ENCODE measurements at places on chromosomes 4 and X.

DNA sequence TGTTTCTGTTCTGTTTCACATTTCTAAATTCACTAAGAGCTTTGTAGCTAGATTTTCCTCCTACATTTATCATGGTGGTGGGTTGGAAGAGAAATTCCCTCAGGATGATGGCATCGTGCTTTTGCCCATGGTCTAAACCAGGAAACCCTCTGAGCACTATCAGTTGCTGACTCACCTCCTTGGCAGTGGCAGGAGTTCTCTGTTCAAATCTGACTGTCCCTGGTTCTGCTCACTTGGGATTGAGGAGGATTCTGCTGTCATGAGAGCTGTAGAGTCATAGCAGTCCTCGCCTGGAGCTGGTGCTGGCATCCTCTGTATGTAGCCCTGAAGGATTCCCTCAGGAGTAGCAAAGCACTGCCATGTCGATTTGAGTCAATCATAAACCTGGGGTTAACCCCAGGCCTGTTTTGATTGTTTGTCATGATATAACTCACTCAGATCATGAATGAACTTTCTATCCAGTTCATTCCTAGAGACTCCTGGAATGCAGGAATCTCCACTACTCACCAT, 9.4 kb downstream of the TEX13A start:
- DNase-seq, result no peak

GRCh38 chrX:20285511-20285910, 18.8 kb upstream of the RPS6KA3 start:
- DNase-seq, result no peak

DNA sequence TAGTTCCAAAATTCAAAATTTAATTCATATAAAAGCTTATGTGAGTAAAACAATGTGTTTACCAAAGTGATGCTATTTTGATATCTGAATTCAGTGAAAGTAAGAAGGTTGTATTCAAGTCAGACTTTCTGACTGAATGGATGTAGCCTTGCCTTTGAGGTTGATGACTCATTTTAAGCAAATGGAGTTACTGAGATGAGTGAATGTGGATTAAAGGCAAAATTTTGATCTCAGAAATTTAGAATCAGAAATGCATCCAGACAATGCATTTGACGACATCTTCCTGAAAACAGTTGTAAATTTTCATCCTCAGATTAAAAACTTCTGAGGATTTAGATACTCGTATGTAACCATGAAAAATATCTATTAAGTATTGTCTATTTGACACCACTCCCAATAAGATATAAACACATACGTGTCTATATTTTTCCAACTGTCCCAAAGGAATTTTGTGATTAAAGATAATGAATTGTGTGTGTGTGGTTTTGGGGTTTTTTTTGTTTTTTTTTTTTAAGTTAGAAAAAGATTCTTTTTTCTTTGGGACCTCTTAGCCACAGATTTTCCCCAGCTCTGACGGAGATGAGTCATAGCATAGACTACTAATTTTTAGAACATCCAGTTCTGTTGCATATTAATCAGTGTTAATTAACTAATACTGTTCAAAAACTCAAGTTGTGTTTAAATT, 34.4 kb downstream of the NFKB1 start:
- no peak for DNase-seq

DNA sequence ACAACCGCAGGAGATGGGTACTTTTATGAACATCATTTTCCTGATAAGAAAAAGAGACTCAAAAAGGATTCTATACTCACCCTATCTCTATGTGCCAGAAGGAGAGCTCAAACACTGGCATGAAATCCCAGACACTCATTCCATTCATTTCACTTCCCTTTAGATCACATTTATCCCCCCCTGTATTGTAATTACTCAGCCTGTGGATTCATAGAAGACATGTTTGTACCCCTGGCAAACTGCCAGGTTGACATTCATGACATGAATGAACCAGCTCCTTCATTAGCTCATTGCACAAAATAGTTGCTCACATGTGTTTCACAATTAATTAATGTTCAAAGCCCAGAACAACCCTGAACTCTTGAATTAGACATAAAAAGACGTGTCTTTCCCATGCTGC, 4.9 kb downstream of the SMR3A start:
- no peak for DNase-seq

DNA sequence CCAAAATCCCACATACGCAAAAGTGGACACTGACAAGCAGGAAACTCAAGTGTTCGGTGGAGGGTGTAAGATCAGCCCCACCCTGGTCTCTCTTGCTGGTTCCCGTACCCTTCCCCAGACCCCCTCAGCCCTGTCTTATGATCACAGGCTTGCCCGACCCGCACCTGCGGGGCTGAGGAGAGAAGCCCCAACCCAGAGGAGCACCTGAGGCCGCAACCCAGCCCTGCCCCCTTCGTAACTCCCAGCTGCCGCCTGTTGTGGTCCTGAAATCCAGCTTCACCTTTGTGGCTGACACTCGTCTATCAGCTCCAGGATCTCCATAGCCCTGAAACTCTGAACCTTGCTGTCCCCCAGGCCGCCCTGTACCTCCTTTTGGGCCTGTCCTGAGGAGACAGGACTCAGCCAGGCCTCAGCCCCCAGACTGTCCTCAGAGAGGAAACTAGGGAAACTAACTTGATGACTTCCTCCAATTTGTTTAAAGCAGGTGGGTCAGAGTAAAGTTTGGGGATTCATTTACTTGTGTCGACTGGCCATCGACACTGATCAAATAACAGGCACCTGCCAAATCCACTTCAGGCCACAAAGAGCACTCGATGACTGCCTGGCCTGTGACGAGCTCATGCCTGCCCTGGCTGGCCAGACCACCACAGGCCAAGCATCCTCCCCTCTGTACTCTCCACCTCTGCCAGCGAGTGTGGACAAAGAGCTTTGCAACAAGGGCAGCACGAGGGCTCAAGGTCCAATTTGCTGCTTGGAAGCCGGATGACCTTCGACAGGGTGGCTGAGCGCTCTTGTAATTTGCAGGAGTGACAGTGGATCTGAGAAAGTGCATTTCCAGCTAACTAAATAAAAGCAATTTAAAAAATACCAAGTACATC, 19.3 kb downstream of the DCTD start:
- no peak for DNase-seq

DNA sequence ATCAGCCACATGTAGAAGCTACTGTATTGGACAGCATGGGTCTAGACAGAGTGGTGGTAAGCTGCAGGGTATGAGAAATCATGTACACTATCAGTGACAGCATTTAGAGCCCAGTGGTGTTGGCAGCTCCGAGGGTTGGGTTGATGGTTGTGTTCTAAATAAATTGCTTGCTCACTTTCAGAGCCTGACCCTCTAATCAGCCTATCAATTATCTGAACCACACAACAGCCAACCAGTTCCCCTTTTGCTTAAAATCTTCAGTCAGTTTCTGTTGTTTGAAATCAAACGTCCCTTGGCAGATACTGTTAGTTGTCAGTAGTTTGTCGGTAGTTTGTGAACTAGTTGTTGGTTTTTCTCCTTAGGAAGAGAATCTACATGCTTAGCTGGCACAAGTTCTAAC, 99.8 kb upstream of the RAI2 start:
- DNase-seq, result no peak

- no peak for DNase-seq
Observed at GRCh38 chr4:119721878-119722277, 93.3 kb upstream of the PDE5A start.

- DNase-seq, result no peak
Observed at GRCh38 chrX:138034136-138034535, 468.2 kb downstream of the ZIC3 start.

DNA sequence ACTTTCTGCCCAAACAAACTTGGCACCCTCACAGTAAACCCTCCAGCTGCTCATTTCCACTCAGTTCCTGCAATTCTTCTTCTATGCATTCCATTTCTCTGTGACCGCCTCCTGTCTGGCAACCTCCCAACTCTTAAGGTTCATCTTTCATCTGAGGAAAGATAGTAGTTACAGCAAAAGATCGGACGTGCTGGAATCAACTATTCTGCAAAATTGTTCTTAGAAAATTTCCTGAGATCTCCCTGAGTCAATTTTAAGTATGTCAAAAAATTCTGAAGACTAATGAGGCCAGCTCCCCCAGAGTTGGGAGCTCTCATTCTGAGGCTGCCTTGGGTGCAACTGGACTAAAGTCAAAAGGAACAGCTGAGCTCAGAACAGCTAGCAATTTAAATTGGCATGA, 1026.0 kb downstream of the ADGRL3 start:
- no peak for DNase-seq

GRCh38 chr4:168659741-168660465, 163.1 kb downstream of the PALLD start:
- DNase-seq, result no peak

DNA sequence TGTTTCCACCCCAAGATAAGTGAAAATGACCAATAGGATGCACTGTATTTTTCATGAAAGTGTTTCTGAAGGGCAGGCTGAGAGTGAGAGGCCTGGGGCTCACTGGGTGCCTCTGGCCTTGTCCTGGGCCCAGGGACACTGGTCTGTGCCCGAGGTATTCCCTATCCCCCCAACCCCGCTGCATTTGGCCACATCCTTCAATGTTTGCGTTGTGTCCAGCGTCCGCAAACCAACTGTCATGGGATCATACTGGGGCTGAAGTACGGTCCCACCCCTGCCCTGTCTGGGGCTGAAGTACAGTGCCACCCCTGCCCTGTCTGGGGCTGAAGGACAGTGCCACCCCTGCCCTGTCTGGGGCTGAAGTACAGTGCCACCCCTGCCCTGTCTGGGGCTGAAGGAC, 22.0 kb upstream of the MSANTD1 start:
- no peak for DNase-seq

DNA sequence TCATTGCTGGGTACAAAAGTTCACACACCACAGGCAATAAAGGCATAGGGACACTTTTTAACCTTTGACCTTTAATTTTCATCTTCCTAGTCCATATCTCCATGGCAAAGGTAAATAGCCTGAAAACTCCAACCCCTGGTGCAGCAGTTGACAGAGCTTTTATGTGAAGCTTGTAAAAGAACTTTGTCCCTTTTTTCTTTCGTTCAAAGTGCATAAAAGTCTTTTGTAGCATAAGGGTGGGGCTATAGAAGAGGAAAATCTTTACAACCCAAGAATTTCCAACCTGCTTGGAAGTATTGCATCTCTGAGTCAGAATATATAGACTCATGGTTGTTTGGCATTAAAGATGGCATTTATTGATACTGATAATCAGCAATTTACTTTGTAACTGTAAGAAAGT, 20.4 kb downstream of the POF1B start:
- no peak for DNase-seq

DNA sequence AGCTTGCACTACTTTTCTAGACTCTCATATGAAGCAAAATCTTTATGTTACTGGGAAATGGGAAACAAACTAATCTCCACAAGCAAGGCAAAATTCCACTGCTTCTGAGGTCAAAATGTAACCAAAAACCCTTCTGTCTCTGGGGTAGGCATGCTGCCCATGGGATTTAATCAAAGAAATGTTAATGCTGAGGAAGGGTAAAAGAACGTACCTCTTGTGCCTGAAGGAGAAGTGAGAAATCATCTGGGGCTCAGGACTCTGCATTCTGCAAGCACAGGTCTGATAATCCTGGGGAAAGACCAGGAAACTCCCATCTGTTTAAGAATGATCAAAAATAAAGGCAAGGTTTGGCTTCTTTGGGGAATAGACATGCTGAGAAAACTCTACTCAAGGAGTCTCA, 184.7 kb downstream of the GRID2 start:
- DNase-seq, result no peak

- no peak for DNase-seq
Observed at GRCh38 chr4:101019313-101019712, 328.0 kb downstream of the PPP3CA start.

GRCh38 chr4:14345356-14345775, 656.9 kb upstream of the CPEB2 start:
- DNase-seq, result no peak

- DNase-seq, result no peak
Observed at GRCh38 chr4:32192363-32192762, 1472.2 kb downstream of the PCDH7 start.

DNA sequence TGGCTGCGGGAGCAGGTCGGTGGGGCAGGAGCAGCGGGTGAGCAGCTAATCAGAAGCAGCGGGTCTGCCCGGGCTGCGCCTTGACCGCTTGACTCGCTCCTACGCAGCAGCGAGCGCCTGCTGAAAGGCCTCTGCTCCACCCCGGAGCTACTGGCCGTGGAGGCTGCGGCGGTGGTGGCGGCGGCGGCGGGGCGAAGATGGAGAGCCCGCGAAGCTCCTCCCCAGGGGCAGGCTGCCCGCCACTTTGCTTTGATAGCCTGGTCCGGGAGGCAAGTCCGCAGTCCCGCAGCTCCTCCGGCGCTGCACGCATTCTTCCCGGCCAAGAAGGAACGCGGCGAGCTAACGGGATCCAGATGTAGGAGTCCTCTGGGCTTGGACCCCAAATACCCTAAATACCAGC, 36.7 kb downstream of the PJA1 start:
- DNase-seq, result no peak

- no peak for DNase-seq
Observed at GRCh38 chr4:24245491-24245820, 338.9 kb downstream of the DHX15 start.

- no peak for DNase-seq
Observed at GRCh38 chr4:94551643-94552564, 100.2 kb downstream of the PDLIM5 start.

DNA sequence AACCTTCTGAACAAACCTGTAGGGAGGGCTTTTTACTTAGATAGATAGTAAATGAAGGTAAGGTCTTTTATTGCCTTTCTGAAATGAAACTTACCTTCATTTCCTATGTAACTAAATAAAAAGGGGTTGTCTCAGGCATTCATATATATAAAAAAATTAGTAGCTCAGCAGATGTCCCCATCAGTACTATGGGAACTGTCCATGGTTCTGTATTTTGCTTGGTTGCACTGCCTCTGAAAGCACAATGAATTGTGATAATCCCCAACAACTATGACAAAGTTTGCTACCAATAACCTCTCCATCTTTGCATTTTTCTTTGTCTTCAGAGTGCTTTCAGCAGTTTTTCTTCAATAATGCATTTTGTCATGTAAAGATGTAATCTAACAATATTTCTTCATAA, 222.4 kb downstream of the SLIT2 start:
- no peak for DNase-seq

- DNase-seq, result no peak
Observed at GRCh38 chr4:87180767-87181166, 39.7 kb downstream of the KLHL8 start.

DNA sequence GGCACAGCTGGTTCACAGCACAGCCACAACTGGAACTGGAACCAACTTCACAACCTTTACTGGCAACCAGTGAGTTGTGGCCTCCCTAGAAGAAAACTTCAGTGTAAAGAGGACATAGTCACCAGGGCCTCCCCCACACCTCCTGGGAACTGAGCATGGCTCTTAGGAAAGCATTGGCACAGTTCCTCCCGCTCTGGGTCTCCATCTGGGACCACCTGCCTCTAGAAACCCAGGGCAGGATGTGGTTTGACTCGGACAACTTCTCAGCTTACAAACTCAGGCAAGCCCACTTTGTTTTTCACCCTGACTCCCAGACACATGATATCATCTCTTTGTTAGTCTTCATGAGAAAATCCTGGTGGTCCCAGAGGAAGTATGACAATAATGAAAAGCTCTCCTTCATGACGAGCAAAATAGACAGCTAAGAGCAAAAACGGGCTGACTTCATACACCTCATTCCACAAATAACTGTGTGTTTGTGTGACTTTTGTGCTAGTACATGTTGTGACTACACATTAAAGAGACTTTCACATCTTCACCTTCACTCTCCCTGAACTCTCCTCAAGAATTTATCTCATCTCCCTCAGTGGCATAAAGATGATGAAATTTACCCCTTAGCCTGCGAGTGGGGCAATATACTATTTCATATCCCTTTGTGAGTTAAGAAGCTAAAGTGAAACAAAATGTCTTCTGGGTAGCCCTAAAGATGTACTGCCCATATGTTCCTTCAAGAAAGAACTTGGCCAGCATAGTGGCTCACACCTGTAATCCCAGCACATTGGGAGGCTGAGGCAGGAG, 75.4 kb downstream of the SH3KBP1 start:
- no peak for DNase-seq

Measured in T-helper 1 cell (primary cell).